Activated naive CD8-positive, alpha-beta T cell treated with anti-CD3 and anti-CD28 coated beads, Interleukin-2, amount 10 ng/mL, durations not matched to agents 7 days and 5 days (primary cell): ENCODE measurements at places on chromosomes 3 and 15. TPM values are rescaled to one million over a fixed set of nuclear protein-coding genes. Genes with fewer than 3 reads are reported as not detected.

- no peak overlapping the region for H3K27ac ChIP-seq
- H3K36me3 ChIP-seq = no peaks in the 10 kb centered on the region
- peaks cover 10% of the 10 kb centered on the region for H3K27me3 ChIP-seq
- DNase-seq = no peak
- H3K4me3 ChIP-seq = no peak overlapping the region
These were observed 125.4 kb upstream of the BFSP2 start for GRCh38 chr3:133274477-133274876.

Gene CRYGS
- total RNA-seq = 6.7 TPM

Gene SHF
- 2.3 TPM for total RNA-seq

Gene ZNF619
- total RNA-seq = 11.3 TPM

DNA sequence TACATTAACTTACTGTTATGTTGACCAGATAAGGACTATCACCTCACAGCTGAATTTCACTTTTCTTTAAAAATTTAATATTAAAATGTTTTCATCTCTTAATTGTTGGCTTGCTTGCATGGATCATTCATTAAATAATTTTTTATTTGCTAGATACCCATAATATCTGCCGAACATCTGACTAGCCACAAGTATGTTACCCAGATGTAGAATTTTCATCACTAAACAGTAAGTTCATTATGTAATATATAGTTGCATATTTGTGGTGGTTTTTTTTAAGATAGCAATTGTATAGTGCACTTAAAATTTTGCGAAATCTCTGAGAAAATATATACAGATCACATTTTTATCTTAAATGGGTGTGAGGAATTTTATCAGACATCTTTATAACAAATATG, 190.4 kb downstream of the MBNL1 start:
- H3K27ac ChIP-seq = no peak overlapping the region
- H3K4me1 ChIP-seq = peaks cover 22% of the 10 kb centered on the region
- H3K27me3 ChIP-seq = no peaks in the 10 kb centered on the region
- H3K36me3 ChIP-seq = peaks cover 32% of the 10 kb centered on the region

GRCh38 chr3:116770815-116771450, 61.4 kb downstream of the TUSC7 start:
- peak; percentile 38 for DNase-seq
- H3K36me3 ChIP-seq = no peaks in the 10 kb centered on the region
- H3K4me1 ChIP-seq = peaks cover 1% of the 10 kb centered on the region
- no peaks in the 10 kb centered on the region for H3K27me3 ChIP-seq
- no peak overlapping the region for H3K27ac ChIP-seq

- H3K4me3 ChIP-seq = peak overlapping the region; percentile 44
- peaks cover 61% of the 10 kb centered on the region for H3K4me1 ChIP-seq
- peak overlapping the region; percentile 84 for H3K27ac ChIP-seq
- peaks cover 29% of the 10 kb centered on the region for H3K36me3 ChIP-seq
These were observed 69.0 kb downstream of the RAB7A start for GRCh38 chr3:128794770-128795649.

- H3K4me1 ChIP-seq = peaks cover 33% of the 10 kb centered on the region
- DNase-seq = no peak
- no peaks in the 10 kb centered on the region for H3K27me3 ChIP-seq
These were observed 406 bp upstream of the MPI start for GRCh38 chr15:74889390-74889882.

DNA sequence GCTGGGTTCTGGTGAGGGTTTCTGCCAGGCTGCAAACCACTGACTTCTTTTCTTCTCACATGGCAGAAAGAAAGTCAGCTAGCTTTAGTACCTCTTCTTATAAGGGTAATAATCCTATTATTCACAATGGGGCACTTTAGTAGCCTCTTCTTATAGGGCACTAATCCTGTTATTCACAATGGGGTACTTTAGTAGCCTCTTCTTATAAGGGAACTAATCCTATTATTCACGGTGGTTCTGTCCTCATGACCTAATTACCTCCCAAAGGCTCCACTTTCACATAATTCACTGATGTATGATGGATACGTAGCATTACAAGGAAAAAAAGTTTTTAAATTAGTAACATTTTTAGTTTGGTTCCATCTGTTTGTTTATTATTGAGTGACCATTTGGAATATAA, 671.3 kb downstream of the NSUN3 start:
- no peak overlapping the region for H3K4me3 ChIP-seq
- H3K27me3 ChIP-seq = no peaks in the 10 kb centered on the region
- H3K4me1 ChIP-seq = no peaks in the 10 kb centered on the region
- no peaks in the 10 kb centered on the region for H3K36me3 ChIP-seq
- no peak for DNase-seq

Gene AP3B2
- total RNA-seq = 0.17 TPM

- no peaks in the 10 kb centered on the region for H3K36me3 ChIP-seq
- H3K4me3 ChIP-seq = no peak overlapping the region
- H3K4me1 ChIP-seq = no peaks in the 10 kb centered on the region
These were observed 383.7 kb upstream of the PPP2R3A start for GRCh38 chr3:135581806-135582205.

DNA sequence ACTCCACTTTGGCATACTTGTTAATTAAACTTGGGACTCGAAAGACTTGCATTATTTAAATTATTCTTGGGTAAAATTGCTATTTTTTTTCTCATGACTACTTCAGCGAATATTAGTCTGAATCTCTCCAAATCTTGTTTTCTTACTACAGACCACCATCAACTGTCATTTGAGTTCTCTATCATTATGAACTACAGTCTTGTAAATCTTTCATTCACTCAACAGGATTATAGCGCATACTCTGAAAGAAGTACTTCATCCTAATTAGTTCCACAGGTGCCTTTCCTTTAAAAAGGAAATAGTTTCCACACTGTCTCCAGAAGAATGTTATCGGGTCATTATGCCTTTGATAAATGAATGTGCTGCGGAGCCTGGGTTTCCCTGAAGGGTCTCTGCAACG, 149.5 kb downstream of the NLGN1 start:
- DNase-seq = no peak
- H3K4me1 ChIP-seq = no peaks in the 10 kb centered on the region
- no peaks in the 10 kb centered on the region for H3K36me3 ChIP-seq
- no peak overlapping the region for H3K4me3 ChIP-seq
- H3K27me3 ChIP-seq = no peaks in the 10 kb centered on the region
